Right ventricle myocardium superior (tissue), 1 donor: ENCODE measurements at places on chromosomes 12 and 14. TPM values are rescaled to one million over a fixed set of nuclear protein-coding genes. Genes with fewer than 3 reads are reported as not detected.
A peak's percentile ranks its signal among the peaks of the same experiment; 100 is the strongest.

DNA sequence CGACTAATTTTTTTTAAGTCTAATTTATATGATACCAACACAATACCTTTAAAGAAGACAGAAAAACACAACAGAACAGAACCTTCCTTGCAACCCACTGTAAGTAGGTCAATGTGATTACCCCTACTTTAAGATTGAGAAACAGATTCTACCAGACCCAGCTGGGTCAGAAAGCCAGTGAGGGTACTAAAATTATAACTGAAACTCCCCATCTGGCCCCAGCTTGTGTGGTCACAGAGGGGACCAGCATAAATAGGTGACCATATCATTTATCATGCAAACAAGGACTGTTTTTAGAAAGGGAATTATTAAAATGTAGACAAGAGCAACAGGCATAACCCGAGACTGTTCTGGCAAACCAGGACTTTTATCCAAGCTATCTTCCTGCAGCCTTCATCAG lies 30.1 kb upstream of the FRMD6 start:
- no peak for DNase-seq

- DNase-seq, result no peak
These were observed 11.4 kb upstream of the SRP54 start for GRCh38 chr14:34971381-34971780.

Gene EFS
- total RNA-seq, result 3.2 TPM

DNA sequence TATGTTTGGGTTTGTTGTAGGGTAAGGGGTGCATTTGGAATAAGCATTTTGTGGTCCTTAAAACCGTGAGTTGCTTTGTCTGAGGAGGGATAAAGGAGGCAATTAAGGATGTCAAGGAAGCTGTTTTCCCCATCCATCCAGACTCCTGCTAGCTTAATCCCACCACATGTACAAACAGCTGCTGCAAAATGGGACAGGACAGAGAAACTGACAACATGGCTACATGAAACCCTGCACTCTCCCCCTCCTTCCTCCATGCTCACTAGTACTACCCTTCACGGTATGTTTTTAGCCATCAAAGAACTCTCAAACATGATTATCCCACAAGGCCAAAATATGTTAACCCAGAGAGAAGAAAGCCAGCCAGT lies 20.6 kb downstream of the ST8SIA1 start:
- no peak for DNase-seq

DNA sequence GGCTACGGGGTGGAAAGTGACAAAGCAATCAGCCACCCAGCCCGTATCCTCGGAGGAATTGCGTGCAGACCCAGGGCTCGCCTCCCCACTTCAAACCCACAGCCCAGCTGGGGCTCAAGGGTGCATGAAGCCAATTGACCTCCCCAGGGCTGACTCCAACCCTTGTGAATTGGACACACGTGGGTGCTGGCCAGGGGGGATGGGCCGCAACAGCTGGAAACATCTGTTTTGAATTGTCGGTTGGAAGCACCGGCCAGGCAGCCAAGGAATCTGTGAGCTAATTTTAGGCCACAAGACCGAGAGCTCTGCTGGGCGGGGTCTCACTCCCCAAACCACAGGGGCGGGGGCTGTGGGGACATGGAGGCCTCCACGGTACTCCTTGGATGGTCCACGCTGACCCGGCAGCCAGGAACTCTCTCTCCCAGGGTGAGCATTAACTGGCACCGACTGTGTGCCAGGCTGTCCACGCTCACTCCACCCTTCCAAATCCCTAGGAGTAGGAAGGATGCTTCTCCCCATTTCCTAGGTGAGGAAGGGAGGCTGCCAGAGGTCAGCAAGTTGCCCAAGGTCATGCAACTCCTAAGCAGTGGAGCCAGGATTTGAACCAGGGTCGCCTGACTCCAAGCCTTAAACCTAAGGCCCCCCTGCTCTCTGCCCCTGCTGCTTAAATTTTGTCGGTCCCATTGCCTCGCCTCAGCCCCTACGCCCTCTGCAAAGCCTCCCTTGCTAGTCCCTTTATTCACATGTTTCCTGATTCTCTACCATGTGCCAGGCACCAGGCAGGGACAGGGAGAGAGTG lies 11.9 kb upstream of the TMEM119 start:
- peak; percentile 85 for DNase-seq

DNA sequence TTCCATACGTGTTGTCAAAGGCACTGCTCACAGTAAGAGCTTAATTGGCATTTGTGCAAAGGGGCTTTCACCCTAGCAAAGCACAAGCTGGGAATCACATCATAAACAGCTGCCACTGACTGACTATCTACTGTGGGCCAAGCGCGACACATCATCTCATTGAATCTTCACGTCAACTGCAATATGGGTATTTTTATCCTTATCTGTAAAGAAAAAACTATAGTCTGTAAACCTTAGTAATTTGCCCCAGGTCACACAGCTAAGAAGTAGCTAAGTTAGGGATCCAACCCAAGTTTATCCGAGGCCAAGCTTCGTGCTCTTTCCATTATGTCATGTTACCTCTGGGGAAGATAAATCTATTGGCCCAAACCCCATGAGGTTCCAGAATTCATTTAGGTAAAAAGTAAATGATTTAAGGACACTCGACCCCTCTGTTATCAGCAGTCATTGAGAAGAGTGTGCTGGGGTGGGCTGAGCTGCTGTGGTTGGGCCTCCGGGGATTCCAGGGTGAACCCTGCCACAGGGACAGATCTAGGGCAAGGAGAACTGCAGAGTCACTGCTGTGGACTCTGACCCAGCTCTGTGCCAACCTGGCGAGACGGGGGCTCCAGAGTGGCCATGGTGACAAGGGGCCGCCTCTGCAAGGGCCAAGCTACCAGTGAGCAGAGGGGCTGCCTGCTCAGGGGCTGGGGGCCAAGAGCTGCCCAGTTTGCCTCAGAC lies 27.6 kb downstream of the NCKAP5L start:
- DNase-seq, result peak; percentile 49

DNA sequence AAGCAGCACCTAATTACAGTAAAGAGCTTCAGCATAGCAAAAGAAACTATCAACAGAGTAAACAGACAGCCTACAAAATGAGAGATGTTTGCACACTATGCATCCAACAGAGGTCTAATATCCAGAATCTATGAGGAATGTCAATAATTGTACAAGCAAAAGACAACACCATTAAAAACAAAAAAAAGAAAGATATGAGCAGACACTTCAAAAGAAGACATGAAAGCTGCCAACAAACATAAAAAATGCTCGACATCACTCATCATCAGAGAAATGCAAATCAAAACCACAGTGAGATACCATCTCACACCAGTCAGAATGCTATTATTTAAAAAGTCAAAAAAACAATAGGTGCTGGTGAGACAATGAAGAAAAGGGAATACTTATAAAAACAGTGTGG lies 273.1 kb downstream of the TMTC2 start:
- DNase-seq, result no peak

Gene SOX5
- 2.2 TPM for total RNA-seq
